ENCODE measurements at places on chromosomes 12 and 14.

DNA sequence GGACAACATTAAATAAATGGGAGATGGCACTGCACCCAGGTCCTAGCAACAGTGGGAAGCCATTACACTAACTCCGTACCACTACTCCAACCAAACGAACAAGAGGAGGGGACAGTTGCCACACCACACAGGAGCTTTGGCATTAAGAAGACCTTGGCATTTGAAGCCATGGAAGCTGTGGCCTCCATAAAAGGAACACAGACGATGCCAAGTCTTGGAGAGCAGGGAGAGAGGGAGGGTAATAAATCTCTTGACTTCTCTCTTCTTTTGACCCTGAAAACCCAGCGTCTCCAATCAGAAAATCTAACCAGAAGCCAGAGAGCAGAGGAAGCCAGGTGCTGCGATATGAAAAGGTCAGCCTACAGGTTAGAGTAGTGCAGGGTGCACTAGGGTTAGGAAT, 338.8 kb upstream of the TMEM132C start:
- DNase-seq: no peak

DNA sequence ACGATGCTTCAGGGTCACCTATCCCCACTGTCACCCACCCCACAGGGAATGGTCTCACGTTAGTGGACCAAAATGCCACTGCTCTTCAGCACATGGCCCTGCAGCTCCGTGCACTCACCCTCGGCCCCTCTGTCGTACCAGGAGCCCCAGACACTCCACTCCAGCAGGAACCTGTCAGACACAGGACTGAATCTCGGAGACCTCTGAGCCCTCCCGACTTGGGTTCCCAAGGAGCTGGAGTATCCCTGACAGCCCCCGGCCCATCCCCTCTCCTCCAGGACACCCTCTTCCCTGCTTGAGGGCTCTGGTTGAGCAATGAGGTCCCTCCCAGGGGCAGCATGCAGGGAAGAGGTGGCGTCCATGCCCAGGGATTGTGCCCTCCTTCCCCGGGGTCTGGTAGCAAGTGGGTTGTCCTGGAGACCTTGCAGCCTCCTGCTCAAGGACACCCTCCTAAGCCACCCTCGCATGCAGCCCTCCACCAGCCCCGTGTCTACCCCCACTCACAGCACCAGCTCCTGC, 20.4 kb upstream of the LRTM2 start:
- DNase-seq: no peak

DNA sequence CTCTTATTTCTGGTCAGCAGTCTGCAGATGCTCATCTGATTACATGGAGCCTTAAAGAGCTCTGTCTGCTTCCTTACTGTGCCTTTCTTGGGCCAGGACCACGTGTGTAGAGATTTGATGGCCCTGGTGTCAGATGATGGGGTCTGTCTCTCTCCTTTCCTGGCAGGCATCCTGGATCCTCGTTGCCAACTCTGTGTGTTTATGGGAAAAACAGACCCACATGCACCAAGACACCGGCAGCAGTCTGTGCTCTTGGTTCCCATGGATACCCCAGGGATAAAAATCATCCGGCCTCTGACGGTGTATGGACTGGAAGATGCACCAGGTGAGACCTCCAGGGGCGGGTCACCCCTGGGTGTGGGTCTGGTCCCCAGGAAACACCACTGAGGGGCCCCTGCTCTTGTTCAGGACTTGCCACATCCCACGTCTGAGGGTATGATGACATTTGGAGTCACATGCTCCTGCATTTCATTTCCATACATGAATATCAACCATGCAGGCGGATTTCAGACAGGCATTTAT, 18.5 kb upstream of the ALDH2 start:
- DNase-seq: no peak

GRCh38 chr12:19263672-19264071, 134.1 kb downstream of the PLEKHA5 start:
- no peak for DNase-seq

DNA sequence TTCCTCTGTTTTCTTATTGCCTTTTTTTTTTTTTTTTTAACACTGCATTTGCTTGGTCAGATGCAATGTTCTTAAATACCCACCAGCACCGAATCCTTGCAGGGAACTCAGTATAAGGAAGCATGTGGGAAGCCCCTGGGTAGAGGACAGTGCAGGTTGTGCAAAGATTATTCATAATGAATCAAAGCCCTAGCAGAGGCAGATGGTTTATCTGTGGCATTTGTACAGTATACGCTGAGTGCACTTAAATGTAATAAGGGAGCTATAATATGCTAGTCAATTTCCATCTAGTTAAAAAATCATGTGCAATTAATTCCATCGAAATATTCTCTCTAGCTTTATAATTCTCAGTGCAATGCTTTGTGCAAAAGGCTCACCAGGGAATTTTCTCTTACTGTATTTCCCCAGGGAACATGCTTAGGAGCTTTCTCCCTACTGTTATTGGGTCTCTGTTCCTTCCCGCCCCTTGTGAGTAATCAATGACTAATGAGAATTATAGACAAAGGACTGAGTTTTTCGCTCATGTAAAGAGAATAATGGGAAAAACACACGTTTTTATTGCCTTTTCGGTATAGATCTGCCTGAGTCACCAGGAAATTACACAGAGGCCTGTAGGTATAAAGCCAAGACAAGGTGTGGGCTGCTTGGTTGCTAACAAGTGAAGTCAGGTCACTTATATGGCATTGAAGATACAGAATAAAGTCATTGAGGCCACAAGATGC, 1214.3 kb upstream of the TMEM132C start:
- peak; percentile 83 for DNase-seq

- DNase-seq: no peak
Observed at GRCh38 chr12:13592063-13592942, 389.1 kb downstream of the GRIN2B start.

DNA sequence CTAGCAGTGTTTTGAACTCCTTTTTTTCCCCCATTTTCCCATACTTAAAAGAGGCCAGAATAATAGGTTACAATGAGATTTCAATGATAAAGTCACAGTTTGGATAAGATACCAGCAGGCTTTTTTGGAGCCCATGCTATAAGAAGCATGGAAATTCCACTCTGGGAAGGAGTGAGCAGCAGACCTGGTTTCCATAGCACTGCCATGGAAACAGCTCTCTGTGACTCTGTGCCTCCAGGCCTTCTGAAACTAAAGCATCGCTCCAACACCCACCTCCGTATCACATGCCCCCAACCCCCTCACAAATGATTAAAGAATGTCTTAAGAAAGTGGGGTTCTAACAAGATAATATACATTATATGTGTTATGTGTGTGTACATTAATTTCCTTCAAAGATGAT, 165.0 kb downstream of the GRIN2B start:
- DNase-seq: no peak

DNA sequence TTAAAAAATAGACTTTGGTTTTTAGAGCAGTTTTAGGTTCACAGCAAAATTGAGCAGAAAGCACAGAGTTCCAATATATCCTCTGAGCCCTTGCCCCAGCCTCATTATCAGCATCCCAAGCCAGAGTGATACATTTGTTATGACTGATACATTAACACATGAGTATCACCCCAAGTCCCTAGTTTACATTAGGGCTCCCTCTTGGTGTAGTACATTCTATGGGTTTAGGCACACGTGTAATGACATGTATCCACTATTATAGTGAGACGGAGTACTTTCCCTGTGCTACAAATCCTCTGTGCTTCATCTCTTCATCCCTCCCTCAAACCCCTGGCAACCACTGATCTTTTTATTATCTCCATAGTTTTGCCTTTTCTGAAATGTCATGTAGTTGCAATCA, 22.5 kb upstream of the GSG1 start:
- DNase-seq: no peak

DNA sequence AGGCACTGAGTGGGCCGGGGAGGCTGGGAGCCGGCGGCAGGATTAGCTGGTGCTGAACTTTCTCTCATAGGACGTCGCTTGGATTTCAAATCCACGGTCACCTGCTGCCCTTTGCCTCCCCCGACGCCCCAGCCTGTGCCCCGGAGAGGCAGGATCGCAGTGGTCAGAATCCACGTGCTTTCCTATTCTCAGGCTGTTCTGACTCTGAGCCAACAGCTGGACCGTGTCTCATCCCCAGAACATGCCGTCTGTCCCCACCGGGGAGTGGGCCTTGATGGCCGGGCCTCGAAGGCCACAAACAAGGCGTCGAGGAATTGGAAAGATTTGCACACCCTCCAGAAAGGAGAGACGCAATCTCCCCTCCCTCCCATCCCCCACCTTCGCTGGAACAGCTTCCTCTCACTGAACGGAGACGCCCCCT, 18.5 kb upstream of the MLXIP start:
- no peak for DNase-seq

GRCh38 chr12:70408004-70408790, 42.1 kb downstream of the KCNMB4 start:
- DNase-seq: no peak

DNA sequence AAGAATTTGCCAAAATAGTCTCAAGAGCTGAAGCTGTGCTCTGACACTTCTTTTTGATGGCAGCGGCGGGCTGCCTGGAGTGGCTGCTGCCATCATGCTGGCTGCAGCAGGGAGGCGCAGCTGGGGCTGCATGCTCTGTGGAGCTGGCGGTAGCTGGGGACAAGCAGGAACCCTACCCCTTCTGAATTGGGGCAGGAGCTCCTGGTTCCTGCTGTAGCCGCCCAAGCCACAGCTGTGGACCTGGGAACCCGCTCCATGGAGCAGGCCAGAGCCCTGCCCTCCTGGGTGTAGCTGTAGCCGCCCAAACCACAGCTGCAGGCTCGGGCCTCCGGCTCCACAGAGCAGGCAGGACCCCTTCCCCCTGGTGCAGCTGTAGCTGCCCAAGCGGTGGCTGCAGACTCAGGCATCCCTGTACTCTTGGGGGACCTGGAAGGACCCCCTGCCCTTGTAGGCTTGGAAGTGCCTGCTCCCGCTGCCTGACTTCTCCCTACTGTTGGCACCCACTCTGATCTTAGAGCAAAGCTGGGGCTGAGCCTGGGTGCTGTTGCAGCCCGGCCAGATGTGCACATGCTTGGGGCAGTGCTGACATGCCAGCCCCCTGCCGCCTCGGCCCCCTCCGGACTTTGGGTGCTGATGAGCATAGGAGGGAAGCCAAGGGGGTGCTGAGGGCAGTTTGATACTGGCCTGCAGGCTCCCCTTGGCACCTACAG, 33.3 kb downstream of the APAF1 start:
- no peak for DNase-seq

DNA sequence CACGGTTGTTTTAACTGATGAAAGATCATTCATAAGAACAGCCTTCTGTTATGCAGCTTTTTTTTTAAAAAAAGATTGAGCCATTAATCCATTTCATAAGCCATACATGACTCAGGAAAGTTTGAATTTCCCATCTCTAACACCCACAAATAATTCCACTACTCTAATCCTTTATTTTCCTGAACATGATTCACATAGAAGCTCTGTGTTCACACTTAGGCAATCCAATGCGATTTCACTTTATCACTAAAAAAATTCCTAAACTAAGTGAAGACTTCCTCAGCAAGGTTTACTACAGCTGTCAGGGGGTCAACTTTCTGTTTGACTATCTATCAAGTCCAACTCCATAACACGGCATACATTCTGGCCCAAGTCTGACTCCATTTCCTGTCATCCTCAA, 25.9 kb downstream of the PKP2 start:
- DNase-seq: no peak

DNA sequence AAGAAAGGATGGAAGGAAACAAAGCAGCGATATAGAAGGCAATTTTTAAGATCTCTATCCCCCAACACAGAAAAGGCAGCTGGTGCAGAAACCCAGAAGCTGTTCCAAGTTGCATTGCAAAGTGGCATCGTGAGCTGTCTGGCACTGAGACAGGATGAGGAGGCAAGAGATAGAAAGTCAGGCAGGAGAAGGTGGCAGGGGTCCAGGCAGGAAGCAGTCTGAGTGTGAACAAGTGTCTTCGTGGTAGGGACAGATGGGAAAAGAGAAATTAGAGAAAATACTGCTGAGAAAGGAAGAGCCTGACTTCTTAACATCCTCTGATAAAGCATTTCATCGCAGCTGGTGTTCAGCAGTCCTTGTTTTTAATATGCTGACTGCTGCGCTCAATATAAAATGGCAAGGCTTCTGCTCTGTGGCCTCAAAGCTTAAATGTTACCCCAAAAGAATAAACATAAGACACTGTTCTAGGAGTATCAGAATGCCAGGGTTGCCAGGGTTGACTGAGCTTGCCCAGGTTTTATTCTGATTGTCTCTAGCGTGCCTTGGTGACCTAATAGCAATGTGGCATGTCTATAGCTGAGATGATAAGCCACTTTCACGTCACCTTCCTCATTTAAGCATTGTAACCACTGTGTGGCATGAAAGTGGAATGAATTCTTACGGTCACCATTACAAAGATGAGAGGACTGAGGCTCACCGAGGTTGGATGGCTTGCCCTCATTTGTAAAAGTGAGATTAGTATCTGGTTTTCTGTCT, 397.6 kb downstream of the NUAK1 start:
- DNase-seq: peak; percentile 69

DNA sequence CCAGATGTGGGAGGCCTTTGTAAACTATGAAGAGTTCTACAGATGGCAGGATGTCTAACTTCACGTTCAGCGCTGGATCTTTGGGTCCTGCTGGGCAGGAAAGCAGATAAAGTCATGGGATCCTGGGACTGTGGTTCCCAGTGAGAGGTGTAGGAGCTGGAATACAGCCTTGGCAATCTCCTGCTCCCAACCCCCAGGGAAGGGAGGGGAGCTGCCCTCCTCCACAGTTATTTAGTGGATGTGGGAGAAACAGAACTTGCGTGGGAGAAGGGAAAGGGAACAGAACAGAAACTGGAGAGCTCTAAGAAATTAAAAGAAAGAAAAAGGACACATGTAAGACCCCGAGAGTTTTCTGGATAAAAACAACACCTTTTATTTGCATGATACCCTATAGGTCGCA, 37.0 kb downstream of the NUAK1 start:
- no peak for DNase-seq

DNA sequence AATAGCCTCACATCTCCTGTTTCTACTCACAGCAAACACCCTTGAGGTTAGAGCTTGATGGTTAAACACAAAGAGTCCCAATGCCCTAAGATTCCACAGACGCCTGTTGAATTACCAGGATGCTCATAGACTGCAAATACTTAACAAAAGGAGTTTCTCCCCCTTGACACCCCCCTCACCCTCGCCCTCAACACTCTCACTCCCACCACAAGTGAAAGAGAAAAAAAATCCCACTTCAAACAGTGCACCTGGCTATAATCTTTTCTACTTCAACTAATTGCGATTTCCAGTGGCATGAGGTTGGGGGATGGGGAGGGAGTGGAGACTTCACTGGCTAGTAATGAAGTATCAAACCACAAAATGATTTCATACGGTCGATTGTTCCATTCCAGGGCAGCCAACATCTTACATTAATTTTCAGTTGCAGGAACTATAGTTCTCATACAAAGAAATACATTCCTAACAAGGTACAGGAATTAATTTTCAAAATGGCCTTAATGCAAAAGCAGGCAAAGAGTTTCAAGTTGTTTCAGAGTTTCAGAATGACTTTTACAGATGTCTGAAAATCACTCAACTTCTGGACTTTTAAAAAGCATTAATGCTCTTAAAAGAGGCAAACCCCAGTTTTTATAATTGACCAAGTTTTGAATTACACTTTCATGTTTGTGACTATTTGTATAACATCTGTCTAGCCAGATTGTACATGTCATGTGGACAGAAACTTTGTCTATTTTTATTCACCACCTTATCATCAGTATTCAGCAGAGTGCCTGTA, 390.7 kb downstream of the C12orf75 start:
- DNase-seq: peak; percentile 89

- DNase-seq: no peak
Observed at GRCh38 chr14:78633752-78634151, 463.6 kb downstream of the NRXN3 start.
